Activated CD8-positive, alpha-beta memory T cell treated with anti-CD3 and anti-CD28 coated beads for 1 hour (primary cell): ENCODE measurements at places on chromosomes 2 and 18.

- DNase-seq, result no peak
Measured at GRCh38 chr2:188810586-188810985, 163.6 kb upstream of the COL3A1 start.

DNA sequence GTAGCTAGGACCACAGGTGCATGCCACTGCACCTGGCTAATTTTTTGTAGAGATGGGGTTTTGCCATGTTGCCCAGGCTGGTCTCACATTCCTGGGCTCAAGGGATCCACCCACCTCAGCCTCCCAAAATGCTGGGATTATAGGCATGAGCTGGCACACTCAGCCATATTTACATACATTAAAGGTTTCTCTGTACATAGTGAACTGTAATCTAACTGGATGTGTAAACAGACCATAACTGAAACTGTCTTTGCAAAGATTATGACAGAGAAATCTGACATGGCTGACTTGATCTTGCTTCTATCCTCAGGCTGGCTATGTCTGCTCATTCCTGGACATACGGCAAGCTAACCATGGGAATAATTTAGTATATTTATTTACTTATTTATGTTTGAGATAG, 139.2 kb upstream of the XPO1 start:
- DNase-seq, result no peak

DNA sequence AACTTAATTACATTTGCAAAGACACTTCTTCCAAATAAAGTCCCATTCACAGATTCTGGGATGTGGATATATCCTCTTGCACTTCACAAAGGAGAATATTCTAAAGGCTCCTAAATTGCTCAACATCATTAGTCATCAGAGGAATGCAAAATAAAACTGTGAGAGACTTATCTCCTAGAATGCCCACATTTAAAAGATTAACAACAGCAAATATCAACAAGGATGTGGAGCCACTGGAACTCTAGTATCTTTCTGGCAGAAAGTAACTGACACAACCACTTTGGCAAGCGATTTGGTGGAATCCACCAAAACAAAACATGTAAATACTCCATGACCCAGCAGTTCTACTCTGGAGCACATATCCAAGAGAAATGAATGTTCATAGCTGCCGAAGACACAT, 4.6 kb downstream of the NEU2 start:
- DNase-seq, result no peak

DNA sequence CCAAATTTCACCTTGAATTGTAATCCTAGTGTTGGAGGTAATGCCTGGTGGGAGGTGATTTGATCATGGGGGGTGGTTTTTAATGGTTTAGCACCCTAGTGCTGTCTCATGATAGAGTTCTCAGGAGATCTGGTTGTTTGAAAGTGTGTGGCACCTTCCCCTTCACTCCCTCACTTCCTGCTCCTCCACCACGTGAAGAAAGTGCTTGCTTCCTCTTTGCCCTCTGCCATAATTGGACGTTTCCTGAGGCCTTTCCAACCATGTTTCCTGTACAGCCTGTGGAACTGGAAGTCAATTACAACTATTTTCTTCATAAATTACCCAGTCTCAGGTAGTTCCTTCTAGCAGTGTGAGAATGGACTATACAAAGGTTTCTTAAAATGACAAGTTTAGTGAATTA, 251.8 kb upstream of the NETO1 start:
- no peak for DNase-seq

DNA sequence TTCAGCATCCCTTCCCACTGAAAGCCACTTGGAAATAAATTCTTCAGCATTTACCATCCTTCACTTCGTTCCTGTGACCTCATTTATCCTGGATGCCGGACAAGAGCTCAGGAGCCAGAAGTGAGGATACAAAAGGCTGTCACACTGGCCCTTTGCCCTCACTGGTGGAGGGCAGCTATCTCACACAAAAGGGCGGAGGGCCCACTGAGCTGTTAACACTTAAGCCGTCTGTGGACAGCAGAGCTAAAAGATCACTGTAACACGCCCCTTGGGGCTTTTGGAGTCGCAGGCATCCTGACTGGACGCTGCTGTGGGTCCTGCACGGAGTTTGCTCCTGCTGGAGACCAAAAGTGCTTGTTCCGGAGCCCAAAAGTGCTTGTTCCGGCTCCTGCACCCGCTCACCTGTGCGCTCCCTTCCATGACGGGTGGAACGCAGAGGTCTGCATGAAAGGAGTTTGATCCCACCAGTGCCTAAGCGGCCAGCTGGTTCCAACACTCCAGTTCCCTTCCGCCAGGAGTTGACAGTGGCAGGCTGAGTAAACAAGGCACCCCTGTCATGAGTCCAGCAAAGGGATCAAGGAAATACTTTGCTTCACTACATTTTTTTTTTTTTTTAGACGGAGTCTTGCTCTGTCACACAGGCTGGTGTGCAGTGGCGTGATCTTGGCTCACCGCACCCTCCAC, 572.0 kb upstream of the LINC00305 start:
- no peak for DNase-seq

- no peak for DNase-seq
Measured at GRCh38 chr2:167069855-167070254, 181.6 kb downstream of the XIRP2 start.

GRCh38 chr2:160555420-160556071, 61.9 kb upstream of the RBMS1 start:
- DNase-seq, result no peak

DNA sequence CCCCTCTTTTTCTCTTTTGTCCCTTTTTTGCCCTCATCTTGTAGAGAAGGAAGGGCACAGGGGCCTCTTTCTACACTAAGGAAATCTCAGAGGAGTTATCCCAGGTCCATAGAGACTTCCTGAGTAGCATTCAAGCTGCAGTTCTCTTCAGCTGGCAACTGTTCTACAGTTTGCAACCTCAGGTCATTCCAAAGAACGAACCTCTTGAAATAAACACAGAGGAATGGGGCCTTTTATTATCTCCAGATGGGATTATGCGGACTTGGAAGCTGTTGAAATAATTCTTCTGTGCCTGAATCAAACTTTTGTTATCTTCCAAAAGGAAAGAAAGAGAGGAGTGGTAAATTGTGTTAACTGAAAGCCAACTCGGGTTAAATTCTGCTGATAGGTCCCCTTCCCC, 31.0 kb upstream of the NFE2L2 start:
- DNase-seq, result no peak

DNA sequence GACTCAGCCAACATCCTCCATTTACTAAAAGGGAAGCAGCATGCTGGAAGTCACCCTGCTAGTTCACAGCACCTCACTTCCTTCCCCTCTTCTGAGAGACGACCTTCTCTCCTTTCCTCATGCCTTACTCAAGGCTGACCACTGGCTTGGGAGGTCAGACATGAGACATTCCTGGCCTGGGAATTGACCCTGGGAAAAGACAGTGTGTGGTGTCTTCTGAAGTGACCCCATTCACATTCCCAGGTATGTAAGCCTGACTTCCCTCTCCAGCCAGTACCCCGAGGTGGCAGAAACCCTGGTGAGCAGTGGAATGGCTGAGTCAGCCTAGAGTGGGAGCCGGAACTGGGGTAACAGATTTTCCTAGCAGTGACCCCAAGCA, 92.4 kb downstream of the PLB1 start:
- DNase-seq, result no peak

GRCh38 chr2:237472909-237473877, 13.9 kb upstream of the MLPH start:
- DNase-seq, result no peak

GRCh38 chr2:20976527-20976926, 67.3 kb downstream of the APOB start:
- DNase-seq, result no peak

GRCh38 chr2:150485871-150486538, 1.5 kb downstream of the RND3 start:
- no peak for DNase-seq

DNA sequence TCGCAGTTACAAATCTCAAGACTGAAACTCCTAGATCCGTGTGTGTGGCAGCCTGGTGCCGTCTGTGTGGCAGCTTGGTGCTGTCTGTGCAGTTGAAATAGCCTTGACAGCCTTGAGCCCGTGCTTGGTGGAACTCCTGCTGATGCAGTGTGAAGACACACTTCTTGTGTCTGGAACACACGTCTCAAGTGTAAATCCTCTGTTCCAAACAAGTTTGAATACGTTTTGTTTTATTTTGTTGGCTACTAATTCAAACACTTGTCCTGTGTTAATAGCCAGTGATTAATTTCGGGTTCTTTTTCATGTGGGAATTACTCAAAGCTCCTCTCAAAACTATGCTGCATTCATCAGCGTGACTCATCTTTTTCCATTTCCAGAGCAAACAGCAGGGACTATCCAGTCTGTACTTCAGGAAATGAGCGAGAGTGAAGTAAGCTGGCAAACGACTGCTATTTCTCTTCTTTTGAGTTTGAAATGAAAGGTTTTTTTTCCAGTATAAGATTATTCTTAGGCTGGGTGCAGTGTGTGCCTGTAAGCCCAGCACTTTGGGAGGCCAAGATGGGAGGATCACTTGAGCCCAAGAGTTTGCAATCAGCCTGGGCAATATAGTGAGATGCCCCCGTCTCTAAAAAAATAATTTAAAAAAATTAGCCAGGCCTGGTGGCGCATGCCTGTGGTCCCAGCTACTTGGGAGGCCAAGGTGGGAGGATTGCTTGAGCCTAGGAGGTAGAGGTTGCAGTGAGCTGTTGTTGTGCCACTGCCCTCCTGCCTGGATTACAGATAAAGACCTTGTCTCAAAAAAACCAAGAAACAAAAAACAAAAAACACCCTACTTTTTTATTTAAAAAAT, 152.9 kb downstream of the SPP2 start:
- DNase-seq, result no peak
